A673 (cell line): ENCODE measurements at places on chromosomes 7 and 10.

- H3K4me1 ChIP-seq: no peaks in the 10 kb centered on the region
- no peak for DNase-seq
- no peaks in the 10 kb centered on the region for H3K27me3 ChIP-seq
- no peaks in the 10 kb centered on the region for H3K36me3 ChIP-seq
Measured at GRCh38 chr7:20395511-20395910, 64.8 kb downstream of the ITGB8 start.

DNA sequence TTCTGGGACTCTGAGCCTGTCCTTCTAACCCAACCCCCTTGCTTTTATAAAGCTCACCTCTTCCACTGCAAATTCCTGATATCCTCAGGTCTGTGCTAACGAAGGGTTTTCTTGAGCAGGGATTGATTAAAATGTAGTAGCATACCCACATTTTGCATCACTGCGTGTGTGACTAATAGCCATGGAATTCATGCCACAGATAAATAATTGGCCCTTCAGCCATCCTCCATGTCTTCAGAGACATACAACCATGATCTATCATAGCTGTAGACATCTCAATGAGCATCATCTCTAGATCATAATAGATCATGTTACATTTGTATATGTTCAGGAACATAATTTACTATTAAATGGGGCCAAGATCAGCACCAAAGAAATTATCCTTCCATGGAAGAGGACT, 990.3 kb downstream of the KCNMA1 start:
- no peak for DNase-seq
- no peaks in the 10 kb centered on the region for H3K4me1 ChIP-seq
- no peaks in the 10 kb centered on the region for H3K27me3 ChIP-seq

GRCh38 chr10:28317760-28318159, 14.9 kb upstream of the MPP7 start:
- no peaks in the 10 kb centered on the region for H3K27me3 ChIP-seq
- DNase-seq: no peak

- no peak overlapping the region for H3K4me3 ChIP-seq
- no peak for DNase-seq
- no peaks in the 10 kb centered on the region for H3K4me1 ChIP-seq
Measured at GRCh38 chr7:16034353-16034752, 347.9 kb upstream of the MEOX2 start.

GRCh38 chr7:76310102-76310957, 7.9 kb downstream of the HSPB1 start:
- H3K4me3 ChIP-seq: peak overlapping the region; percentile 7
- peak; percentile 58 for DNase-seq
- peaks cover 6% of the 10 kb centered on the region for H3K4me1 ChIP-seq
- H3K27ac ChIP-seq: no peak overlapping the region

- peaks cover 5% of the 10 kb centered on the region for H3K27me3 ChIP-seq
- no peak for DNase-seq
- no peaks in the 10 kb centered on the region for H3K36me3 ChIP-seq
- H3K27ac ChIP-seq: no peak overlapping the region
Measured at GRCh38 chr10:133079836-133080682, 7.7 kb upstream of the ADGRA1 start.

- DNase-seq: no peak
- no peaks in the 10 kb centered on the region for H3K36me3 ChIP-seq
- H3K4me3 ChIP-seq: no peak overlapping the region
- no peaks in the 10 kb centered on the region for H3K4me1 ChIP-seq
- no peaks in the 10 kb centered on the region for H3K27me3 ChIP-seq
Measured at GRCh38 chr10:23897267-23897666, 311.7 kb upstream of the KIAA1217 start.

DNA sequence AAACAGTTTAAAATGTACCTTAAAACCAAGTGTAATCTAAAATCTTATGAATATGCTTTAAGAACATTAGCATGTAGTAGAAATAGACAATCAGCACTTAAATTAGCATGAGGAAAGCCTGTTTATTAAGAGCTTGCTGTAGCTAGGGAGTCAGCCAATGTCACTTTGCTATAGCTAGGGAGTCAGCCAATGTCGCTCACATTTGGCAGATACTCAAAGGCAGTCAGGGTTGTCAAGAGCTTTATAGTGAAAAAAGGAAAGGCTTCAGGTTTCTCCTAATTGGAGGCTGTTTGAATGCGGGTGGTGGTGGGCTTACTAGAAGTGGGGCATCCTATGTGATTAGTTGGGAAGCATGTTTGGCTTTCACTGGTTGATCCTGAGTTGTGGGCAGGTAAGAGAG, 226.2 kb upstream of the DGKB start:
- H3K36me3 ChIP-seq: no peaks in the 10 kb centered on the region
- no peak overlapping the region for H3K4me3 ChIP-seq
- no peak overlapping the region for H3K27ac ChIP-seq
- no peaks in the 10 kb centered on the region for H3K27me3 ChIP-seq
- H3K4me1 ChIP-seq: no peaks in the 10 kb centered on the region
- no peak for DNase-seq

DNA sequence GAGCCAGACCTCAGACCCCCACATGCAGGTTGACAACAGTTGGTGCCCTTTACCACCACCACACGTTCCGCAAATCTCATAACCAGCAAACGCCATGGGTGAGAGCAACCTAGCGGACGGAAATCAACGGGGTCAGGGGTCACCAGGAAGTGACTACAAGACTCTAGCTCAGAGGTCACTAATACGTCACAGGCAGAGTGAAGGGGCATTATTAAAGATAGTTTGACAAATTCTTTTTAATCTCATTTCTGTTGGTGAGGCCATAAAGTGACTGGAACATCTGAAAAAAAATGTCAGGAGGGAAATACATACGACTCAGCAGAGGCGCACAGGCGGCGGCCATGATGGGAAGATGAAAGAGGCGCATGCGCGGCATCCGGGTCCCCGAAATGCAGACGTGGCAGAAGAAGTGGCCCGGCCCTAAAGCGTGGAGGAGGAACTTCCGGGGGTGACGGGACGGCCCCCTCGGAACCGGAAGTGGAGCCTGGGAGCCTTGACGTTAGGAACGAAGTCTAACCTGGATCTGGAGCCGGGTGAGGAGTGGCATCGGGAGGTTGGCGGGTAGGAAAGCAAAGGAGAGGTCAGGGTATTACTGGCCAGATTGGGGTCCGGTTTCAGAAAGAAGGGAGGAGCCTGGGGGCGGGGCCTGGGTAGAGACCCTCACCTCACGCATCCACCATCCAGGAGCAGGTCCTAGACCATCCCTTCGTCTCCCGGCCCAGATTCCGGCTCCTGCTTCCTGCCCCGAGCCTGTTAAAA, at the start of gene SEC24C:
Gene SEC24C (plus strand): TSS at position 468 of the 759 bp plus-strand sequence. CDS start 2,461 bp downstream, outside the sequence.
- H3K36me3 ChIP-seq: peaks cover 12% of the 10 kb centered on the region
- peak within 1 kb of the TSS; percentile 93 for H3K27ac ChIP-seq
- H3K4me3 ChIP-seq: peak within 1 kb of the TSS; percentile 79

DNA sequence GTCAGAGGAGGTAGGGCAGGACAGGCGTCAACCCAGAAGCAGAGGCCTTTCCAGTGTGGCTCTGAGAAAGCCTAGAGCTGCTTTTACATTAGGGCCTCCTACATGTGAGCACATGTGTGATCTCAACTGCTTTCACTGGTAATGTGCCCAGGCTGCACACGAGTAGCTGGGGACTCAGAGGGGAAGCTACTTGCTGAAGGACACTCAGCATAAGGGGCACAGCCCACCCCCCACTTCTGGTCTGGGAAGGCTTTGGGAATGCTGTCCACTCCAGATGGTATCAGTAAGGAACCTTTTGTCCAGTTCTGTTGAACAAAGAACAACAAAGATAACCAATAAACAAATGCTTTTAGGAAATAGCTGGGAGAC, 18.9 kb downstream of the PRF1 start:
- H3K4me3 ChIP-seq: no peak overlapping the region
- no peak for DNase-seq
- H3K27me3 ChIP-seq: no peaks in the 10 kb centered on the region
- H3K36me3 ChIP-seq: no peaks in the 10 kb centered on the region
- no peak overlapping the region for H3K27ac ChIP-seq
